ENCODE measurements at places on chromosomes 2 and 18.

DNA sequence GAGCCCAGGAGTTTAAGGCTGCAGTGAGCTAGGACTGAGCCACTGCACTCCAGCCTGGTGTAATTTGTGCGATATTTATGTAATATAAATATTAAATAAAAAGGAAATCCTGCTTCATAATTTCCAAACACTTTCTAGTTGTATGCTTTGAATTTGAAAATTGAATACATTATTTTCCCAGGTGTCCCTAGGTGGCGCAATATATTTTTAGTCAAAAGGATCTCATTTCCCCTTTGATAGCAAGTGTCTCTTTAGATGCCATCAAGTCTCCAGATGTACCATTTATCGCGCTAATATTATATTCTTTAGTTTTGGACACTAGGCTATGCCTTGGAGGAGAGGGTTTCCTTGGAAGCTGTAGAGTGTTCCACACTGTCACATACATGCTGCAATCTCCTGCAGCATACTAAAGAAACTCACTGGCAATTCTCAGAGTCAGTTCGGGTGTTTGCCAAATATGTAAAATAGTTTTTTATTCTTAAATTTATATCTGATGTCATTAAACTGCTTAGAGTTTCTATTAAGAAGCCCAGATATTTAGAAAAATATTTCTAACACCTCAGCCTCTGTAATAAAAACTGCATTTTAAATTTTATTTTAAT is 5.6 kb upstream of the WDR7 start:
- no peak for DNase-seq

GRCh38 chr2:153291718-153292117 is 186.8 kb downstream of the RPRM start:
- DNase-seq: no peak

DNA sequence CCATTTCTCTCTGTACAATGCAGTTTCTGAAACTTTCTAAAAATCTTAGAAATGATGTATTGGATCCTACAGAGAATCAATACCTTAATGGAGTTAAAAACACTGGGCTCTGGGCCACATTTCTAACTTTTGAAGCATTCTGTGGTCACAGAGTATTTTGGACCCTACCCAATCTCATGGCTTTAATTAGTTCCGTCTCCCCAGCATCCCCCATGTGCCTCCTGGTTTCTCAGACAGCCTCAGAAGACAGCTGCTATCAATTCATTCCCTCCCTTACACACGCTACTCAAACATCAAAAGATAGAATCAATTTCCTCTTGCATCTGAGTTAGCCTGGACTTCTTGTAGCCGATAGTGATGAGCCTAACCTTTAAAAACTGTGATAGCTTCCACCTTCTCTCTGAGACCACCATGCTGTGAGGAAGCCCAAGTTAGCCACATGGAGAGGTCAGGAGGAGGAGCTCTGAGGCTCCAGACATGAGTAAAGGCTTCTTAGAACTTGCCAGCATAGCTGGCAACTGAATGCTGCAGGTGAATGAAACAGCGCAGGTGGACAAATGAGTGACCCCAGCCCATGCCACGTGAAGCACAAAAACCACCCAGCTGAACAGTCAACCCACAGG is 10.4 kb downstream of the ADCY3 start:
- DNase-seq: no peak

DNA sequence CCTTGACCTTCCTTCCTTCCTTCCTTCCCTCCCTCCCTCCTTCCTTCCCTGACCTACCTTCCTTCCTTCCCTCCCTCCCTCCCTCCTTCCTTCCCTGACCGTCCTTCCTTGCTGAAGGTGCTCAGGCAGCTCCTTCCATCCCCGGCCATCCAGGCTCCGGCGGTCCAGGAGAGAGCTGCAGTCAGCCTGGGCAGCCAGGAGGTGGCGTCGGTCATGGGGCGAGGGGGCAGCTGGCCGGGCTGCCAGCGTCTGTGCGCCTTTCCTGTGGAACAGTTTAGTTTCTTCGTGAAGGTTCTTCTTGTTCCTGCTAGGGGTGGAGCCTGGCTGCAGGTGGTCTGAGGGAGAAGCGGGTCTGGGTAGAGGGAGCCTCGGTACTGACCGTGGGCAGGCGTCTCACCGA is 15.7 kb downstream of the GPR35 start:
- no peak for DNase-seq

- no peak for DNase-seq
These were observed 867 bp downstream of the RBBP8 start for GRCh38 chr18:22933966-22934423.

DNA sequence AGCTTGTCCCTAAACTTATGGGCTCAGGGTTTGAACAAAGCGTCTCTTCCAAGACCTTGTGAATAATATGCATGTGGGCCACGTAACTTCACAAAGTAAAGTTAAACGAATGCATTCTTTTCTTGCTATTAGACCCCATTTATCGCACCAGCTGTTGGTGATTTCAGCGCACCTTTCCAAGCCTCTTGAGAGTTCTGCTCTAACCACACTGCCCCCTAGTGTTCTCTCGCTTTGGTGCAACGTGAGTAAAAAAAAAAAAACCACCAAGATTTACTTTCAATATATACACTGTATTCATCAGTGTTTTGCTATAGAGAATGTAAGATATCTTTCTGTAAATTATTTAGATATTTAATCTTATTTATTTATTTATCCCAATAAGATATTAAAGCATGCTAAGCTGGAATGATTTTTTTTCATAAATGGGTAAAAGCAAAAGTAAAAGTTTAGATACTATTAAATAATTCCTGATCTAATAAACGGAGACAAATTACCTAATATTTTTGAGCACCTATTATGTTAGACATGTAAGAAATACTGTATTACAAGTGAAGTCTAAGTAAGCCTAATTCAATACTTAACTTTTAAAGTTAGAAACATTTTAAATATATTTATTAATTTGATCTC is 459.5 kb downstream of the DLGAP1 start:
- no peak for DNase-seq

- DNase-seq: no peak
These were observed 50.8 kb downstream of the EDAR start for GRCh38 chr2:108938077-108938710.

DNA sequence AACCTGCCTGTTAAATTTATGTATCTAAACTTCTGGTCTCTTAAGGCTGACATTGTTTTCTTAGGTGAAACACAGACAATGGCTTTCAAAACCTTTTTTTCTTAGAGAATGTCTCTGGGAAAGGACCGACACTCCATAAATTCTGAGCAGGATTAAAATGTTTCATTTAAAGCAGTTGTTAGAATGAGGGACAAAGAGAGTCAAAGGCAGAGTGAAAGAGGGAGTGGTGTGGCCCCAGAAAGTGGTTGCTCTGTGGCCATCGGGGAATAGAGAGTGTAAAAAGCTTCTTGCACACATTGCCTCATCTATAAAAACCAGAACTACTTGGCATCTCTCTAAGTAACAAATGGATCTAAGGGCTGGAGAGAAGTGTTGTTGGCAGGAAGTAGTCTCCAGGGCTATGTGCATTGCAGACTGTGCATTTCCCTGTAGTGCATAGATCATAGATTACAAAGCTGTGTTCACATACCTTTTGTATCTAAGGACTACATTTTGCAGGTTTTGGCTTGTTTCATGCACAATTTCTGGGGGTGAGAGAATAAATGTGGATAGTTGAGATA is 3.6 kb downstream of the RPRM start:
- DNase-seq: no peak

DNA sequence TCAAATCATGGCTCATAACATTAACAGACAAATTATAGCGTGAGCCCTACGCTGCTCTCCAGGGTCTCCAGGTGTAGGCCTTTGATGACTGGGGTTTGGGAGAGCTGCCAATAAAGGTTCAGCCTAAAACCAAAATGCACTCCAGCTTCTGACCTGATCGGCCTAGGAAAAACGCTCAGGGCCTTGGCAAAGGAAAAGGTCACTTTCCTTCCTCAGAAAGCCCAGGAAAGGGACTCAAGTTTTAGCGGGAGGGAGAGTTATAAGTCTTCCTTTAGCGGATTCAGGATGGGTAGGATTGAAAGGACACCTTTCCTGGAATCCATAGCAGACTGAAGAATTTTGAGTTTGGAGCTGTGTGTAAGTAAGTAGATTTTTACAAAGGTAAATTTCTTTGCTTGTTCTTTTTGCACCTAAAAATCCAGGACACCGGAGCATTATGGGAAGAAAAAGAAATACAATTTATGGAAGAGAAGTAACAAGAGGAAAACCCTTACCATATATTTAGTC is 8.8 kb downstream of the EVX2 start:
- no peak for DNase-seq

- DNase-seq: no peak
These were observed 60.7 kb upstream of the ITGA4 start for GRCh38 chr2:181396256-181397123.
